Muscle of leg (tissue), 16 donors: ENCODE measurements at places on chromosomes 2 and 18.
A peak's percentile ranks its signal among the peaks of the same experiment; 100 is the strongest.

DNA sequence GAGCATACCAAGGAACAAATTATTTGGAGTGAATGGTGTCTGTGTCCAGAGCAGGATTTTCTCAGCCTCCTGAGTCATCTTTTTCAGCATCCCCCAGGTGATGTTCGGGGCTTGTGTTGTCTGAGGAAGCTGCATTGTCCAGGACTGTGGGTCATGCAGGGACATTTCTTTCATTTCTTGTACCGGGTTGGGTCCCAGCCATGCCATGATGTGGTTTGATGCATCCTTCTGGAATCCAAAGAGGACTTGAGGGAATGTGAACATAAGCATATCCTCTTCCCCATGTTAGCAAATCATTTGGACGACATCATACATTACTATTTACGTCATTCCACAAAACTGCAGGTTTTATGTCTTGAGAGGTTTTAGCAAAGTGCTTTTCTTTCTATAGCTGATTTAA, 797.8 kb downstream of the CCDC85A start:
- no peak for DNase-seq

GRCh38 chr18:63514888-63515678, 27.1 kb upstream of the SERPINB12 start:
- DNase-seq: no peak

DNA sequence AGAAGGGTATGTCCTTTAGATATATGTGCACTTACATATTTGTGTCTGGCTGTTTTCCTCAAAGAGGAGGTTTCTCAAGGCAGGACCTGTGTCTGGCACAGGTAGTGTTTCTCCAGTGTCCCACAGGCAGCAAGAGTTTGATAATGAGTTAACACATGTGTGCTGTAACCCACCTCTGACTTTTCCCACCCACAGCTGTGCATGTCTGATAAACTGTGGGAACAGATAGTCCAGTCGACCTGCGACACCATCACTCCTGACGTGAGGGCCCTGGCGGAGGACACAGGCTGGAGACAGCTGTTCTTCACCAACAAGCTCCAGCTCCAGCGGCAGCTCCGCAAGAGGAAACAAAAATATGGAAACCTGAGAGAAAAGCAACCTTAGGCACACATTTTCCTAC, 58.2 kb downstream of the SLC16A14 start:
- DNase-seq: no peak

DNA sequence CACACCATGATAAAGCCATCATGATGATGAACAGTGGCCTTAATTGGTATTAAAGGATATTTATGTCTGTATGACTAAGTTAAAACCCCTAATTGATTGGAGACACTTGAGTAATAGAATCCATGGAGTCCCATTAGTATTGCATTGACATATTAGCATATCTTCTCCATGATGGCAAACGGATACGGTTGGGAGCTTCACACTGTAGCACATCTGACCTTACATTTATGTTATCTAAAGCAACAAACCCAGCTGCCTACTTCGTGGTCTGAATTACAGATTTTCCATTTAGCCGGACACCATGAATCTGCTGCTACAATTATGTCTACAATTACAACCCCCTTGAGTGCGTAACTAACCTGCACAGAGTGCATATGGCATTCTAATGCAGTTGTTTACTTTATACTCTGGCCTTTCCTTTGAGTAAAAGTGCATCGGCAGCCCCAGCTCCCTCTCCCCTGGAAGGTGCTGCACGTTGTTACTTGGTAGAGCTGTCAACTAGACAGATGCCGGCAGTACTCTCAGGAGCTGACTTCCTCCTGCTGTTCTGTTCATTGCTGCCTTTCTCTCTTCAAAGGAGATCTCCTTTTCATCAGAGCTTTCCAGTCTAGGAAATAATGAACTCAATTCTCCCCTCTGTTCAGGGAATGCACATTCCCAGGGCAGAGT, 92.1 kb downstream of the LRRC30 start:
- no peak for DNase-seq

GRCh38 chr2:183671233-183671632, 547.0 kb downstream of the NUP35 start:
- DNase-seq: no peak

DNA sequence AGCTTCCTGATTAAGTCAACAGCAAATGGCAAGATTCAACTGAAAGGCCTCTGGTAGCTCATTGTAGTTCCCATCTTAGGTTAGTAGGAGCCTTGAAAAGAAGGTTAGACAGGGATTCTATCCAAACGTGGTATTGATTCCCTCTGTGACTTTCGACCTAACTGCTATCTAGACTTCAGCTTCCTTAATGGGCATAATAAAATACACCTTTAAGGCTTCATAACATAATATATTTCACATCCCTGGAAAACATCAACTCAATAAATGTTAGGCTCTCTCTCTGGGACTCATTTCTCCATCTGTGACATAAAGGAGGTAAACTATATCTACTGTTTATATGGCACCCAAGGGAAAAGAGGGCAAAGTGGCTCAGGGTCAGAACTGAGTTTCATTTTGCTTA, 60.9 kb downstream of the STK39 start:
- no peak for DNase-seq

GRCh38 chr2:239963646-239964205, 61.4 kb downstream of the NDUFA10 start:
- no peak for DNase-seq

DNA sequence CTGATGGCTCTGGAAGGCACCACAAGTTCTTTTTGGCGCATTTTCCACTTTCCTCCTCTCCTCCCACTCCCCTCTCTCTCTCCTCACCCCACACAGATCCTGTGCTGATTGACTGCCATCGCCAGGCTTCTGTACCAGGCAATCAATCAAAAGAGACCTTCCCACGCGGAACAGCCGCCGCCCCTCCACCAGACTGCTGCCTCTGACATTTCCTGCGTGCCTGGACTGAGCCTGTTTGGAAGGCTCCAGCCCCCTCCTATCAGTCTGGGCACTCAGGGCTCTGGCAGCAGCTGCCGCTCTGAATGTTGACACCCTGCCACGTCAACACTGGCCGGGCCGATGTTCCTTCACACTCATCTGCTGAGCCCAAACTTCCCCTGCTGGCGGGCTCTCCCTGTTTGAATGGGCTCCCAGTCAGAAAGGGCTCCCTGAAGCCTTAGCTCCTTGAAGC, 467.7 kb downstream of the EPHA4 start:
- peak; percentile 88 for DNase-seq
